ENCODE measurements at places on chromosomes 5 and 9.

DNA sequence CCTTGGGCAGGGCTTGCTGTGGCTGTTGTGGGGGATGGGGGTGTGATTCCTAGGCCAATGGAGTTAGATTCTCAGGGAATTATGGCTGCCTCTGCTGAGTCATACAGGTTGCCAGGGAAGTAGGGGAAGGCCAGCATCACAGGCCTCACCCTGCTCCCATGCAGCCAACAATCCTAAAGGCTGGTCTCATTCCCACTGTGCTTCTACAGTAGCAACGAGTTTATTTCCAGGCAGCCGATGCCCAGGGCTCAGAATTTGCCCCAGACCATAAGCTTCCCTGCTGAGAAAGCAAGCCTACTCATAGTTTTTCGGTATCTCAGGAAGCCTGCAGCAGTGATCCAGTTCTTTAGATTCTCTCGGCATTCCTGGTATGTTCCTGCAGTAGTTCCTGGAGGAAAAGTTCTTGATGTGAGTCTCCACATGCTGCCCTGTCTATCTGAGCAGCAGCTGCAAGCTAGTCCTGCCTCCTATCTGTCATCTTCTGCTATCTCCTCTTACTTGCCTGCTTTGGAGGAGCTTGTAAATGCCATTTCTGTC lies 59.3 kb upstream of the SELENOP start:
- no peak for DNase-seq

DNA sequence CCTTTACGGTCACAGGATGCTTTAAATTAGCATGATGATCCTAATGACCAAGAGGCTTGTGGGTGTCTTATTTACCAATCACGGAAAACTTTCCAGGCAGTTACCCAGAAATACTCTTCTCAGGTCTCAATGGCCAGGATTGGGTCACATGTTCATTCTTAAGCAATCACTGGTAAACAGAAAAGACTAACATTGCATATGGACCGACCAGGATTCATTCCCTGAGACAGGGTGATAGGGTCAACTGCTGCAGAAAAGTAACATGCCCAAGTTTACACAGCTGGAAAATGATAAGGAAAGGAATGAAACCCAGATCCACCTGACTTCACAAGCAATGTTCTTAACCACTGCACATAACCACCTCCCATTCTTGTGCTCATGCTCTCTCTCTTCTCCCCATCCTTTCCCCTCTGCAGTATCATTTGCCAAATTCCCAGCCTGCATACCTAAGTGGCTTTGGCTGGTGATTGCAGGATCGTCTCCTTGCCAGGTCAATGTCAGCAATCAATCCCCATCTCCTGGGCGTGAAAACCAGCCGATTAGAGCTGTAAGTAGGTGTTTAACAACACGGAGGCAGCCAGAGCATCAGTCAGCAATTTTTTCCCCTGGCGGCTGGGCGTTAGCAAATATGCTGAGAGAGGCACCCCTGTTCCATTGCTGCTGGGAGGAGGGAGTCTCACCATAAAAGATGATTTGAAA lies 219.4 kb downstream of the NMUR2 start:
- DNase-seq, result no peak

DNA sequence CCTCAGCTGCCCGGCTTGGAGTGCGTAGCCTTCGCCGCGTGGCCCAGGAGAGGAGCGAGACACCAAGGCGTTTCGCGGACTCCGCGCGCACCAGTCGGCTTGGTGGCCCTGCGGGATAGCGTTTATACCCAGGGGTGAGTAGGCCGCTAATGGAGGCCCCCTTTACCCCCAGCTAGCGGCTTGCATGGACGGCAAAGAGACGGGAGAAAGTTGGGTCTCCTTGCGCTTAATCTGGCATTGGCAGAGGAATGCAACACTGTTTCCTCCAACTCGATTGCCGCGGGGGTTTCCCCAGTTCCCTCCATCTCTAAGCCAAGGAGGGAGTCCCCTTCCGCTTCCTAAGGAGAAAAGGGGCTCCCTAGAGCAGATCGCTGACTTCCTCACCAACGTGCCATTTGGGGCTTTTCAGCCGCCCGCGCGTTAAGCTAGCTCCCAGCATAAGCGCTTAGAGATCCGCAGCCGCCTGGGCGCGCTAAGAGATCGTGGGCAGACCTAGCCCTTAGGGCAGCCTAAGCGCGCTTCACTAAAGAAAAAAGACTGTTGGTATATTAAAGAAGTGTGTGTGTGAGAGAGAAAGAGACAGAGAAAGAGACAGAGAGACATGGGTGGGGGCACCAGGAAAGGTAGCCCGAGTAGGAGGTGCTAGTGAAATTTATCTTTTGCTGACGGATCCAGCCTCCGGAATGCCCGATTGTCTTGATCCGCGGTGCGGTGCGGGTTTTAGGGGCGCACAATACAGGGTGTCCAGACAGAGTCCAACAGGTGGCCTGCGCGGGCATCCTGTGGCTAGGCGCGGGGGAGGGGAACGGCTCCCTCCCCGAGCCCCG lies 597.9 kb upstream of the SGCD start:
- no peak for DNase-seq

GRCh38 chr5:180803181-180804128 lies 849 bp upstream of the MGAT1 start:
- DNase-seq, result peak; percentile 61

DNA sequence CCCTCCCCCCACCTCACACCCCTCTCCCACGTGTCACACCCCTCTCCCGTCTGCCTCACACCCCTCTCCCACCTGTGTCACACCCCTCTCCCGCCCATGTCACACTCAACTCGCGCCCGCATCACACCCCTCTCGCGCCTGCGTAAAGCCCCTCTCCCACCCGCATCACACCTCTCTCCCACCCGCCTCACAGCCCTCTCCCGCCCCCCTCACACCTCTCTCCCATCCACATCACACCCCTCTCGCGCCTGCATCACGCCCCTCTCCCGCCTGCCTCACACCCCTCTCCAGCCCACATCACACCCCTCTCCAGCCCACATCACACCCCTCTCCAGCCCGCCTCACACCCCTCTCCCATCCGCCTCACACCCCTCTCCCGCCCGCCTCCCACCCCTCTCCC lies 173.5 kb upstream of the FOXD4L5 start:
- DNase-seq, result no peak

- no peak for DNase-seq
These were observed 41.4 kb downstream of the SYK start for GRCh38 chr9:90842996-90843395.

DNA sequence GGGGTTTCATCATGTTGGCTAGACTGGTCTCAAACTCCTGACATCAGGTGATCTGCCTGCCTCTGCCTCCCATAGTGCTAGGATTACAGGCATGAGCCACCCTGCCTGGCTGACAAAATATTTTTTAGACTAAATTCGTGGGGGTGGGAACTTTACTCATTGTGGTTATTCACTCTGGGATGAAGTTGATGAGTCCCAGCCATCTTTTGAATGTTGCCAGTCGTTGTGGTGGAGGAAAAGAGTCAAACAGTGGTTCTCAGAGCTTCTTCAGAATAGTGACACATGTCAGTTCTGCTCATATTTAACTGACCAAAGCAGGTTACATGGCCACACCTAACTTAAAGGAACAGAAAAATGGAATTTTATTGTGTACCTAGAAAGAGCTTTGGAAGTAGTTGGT lies 6.9 kb downstream of the SREK1 start:
- DNase-seq, result no peak

GRCh38 chr5:10585518-10585915 lies 21.6 kb downstream of the ANKRD33B start:
- no peak for DNase-seq

DNA sequence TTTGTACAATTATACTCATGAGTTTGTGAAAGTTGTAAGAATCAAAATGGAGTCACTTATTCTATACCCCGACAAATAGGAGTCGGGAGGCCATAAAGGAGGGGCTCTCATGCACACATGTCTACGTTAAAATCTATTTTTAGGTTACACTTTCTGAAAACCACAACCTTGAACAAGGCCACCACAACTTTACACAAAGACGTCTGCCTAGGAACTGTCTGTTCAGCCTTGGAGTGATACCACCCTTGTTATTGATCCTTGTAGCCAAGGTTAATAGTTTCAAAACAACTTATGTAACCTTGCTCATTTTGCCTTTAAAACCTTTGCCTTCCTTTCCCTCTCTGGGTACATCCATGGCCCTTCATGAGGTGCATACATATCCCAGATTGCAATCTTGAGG lies 4.1 kb upstream of the NDFIP1 start:
- no peak for DNase-seq

GRCh38 chr5:177468685-177469628 lies 4.5 kb downstream of the DBN1 start:
- no peak for DNase-seq

DNA sequence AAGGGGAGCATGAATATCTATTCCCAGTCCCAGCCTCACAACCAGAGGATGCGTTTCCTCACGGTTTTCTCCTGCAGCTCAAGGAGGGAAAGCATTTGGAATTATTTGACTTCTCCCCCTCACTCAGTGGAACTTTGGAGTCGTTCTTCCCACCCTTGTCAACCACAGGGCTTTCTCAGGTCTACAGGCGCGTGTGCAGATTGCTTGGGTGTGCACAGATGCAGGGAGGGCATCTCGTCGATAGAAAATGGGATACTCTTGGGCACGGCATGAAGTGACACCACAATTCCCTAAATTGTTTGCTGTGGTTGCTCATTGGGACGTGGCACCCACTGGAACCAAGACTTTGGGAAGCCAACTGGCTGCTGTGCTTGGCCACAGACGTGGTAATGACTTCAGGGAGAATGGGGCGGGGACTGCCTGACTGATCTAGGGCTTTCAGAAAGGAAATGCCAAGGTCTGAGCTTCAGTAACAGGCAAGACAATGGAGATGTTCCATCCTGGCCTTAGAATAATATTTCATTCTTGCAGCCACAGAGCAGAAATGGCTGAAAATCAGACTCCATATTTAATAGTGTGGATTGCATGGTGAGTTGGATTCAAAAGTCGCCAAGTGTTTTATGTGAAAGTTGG lies 12.2 kb upstream of the OBP2B start:
- no peak for DNase-seq

DNA sequence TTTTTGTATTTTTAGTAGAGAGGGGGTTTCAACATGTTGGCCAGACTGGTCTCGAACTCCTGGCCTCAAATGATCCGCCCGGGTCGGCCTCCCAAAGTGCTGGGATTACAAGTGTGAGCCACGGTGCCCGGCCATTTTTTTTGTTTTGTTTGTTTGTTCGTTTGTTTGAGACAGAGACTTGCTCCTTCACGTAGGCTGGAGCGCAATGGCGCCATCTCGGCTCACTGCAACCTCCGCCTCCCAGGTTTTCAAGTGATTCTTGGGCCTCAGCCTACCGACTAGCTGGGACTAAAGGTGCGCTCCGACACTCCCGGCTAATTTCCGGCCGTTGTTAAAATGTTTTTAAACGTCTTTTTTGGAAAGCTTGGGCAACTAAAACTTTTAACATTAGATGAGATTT lies 54.0 kb downstream of the SHOC1 start:
- DNase-seq, result no peak

DNA sequence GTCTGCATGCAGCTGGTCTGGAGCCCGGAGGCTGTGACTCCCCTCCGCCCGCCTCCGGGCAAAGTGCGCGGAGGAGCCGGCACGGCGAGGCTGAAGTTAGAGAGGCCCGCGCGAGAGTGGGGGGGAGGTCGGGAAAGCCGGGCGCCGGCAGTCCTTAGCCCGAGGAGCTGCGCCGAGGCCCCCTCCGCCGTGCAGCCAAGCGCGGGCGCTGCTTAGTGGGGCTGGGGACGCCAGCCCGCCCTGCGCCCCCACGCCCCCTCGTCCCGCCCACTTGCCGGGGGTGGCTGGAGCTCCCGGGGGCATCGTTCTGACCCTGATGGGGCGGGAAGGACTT lies 403 bp downstream of the NINJ1 start:
- peak; percentile 87 for DNase-seq

GRCh38 chr9:13430368-13431221 lies 151.1 kb upstream of the MPDZ start:
- no peak for DNase-seq

DNA sequence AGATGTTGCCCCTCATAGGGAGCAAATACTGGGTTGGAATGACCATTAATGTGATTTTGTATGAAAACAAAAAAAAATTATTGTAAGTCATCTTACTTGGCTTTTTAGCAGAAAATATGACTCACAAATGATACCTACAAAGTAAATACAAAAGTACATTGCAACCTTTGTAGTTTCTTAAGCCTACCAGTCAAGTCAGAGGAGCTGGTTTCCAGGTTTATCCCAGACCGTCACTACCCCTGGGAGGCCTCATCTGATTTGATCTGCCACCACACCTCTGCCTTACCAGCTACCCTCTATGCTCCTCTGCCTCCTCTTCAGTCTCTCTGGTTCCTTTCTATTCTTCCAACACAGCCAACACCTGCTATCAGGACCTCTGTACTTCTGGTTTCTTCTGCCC lies 349.9 kb upstream of the CCNH start:
- no peak for DNase-seq

GRCh38 chr9:101469026-101469425 lies 33.5 kb upstream of the ALDOB start:
- no peak for DNase-seq

- DNase-seq, result no peak
These were observed 507 bp upstream of the DPH7 start for GRCh38 chr9:137579259-137579604.

GRCh38 chr9:134585021-134585561 lies 56.5 kb upstream of the COL5A1 start:
- DNase-seq, result no peak

GRCh38 chr9:137606005-137606621 lies 627 bp downstream of the ARRDC1 start:
- no peak for DNase-seq

- no peak for DNase-seq
These were observed 2.0 kb downstream of the OR1J1 start for GRCh38 chr9:122475717-122476116.

DNA sequence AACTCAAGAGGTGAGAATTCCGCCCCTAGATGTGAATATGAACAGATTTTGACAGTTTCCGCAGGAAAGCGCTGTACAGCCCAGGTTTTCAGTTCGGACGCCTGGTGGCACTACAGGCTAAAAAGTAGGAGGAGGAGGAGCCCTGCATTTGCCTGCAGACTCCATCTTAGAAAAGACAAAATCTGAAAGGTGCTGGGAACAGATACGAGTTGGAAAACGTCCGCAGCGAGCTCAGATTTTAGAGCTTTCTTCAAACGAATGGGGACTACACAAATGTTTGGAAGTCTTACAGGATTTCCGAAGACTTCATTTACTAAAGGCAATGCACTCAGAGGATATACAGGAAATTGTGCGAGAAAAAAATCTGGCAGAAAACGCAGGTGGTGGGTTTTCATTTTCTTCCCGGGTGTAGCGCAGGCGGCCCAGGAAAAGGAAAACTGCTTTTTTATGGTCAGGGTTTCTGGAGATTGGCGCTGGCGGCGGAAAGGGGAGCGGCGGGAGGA lies 9.9 kb upstream of the PCDHB2 start:
- DNase-seq, result peak; percentile 66

- DNase-seq, result no peak
These were observed 151.0 kb upstream of the PTCH1 start for GRCh38 chr9:95667789-95668188.

- peak; percentile 9 for DNase-seq
These were observed 21.1 kb upstream of the TLR4 start for GRCh38 chr9:117682955-117683710.

DNA sequence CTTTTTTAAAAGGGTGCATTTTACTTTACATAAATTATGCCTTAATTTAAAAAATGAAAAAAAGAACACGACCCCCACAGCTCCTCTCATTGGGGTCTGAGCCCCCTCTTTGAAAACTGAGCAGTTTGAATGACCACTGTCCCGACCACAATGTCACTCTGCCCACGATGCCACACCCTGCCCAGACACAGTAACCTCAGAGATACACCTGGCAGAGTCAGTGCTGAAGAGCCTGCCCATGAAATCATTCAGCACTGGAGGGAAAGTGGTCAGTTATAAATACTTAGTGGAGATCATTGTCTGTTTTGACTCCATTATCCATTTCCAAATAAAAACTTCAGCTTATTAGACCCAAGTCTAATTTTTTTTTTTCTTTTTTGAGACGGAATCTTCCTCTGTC lies 49.3 kb downstream of the DNAJC21 start:
- no peak for DNase-seq

Measured in dermis blood vessel endothelial cell (primary cell).